ENCODE measurements at places on chromosomes 3 and 15.
A peak's percentile ranks its signal among the peaks of the same experiment; 100 is the strongest.

GRCh38 chr3:146091397-146091796 lies 69.6 kb downstream of the PLOD2 start:
- no peak for DNase-seq

DNA sequence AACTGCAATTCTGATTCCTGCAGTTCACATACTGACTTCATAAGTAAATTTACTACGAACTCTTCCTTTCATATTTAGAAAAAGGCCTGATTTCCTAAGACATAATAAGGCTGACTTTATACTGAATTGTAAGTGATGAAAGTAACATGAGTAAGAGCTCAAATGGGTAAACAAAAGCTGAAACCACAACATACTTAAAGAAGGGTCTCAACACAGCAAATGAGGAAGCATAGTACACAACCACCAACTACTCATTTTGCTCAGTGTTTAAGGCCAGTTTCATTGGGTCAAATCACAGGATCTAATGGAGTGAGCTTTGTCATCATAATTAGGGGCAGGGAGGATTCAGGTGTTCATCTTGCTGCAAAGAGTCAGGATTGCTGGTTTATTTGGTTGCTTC lies 81.4 kb downstream of the SETD2 start:
- DNase-seq: no peak

DNA sequence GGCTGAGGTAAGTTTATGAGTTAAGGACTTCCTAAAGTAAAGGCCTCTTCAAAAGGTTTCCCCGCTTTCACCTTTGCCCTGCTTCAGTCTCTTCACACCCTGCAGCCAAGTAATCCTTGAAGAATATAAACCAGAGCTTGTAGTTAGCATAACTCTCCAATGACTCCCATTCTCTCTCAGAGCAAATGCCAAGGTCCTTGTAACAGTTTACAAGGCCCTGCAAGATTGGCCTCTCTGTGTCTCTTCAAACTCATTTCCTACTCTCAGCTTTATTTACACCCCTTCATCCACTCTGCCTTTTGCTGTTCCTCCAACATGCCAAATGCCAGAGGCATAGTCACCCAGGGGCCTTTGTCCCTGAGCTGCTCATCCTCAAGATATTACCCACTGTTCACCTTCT lies 60.5 kb upstream of the MME start:
- DNase-seq: no peak

DNA sequence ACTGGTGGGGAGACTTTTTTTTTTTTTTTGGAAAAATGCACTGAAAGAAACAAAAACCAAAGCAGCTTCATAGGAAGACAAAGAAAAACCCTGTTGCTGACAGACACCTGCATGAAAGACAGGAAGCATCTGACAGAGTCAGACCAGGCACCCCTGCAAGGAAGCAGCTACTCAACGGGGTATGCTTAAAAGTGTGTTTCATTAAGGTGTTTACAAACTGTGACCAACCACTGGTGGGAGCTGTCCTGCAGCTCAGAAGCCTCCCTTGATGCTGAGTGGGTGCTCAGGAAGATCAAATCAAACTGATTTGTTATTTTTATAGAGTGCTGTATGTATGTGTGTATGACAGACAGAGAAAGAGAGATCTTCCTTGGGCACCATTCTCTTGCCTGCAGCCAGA lies 34.7 kb upstream of the AGBL1 start:
- no peak for DNase-seq

DNA sequence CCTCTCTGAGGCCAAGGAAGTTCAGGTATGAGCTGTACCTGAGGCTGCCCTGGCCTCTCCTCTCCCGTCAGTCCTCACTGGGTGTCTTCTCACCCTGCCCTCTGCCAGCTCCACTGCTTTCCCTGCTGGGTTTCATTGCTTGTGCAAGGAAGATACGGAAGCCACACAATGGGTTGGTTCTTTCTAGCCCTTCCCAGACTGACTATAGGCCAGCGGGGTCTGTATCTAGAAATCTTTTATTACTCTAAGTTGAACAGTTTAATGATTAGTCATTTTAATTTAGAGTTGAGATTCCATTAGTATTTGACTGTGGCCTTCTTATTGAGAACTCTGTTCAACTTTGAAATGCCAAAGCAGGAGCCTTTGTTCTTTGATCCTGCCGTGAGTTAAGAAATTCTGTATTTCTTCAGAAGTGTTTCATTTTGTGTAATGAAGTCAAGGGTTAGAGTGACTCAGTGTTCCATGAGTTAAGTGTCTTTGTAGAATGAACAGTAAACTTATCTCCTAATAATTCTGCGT lies 16.2 kb downstream of the C3orf62 start:
- no peak for DNase-seq

GRCh38 chr3:124451630-124452317 lies 278.5 kb upstream of the UMPS start:
- no peak for DNase-seq

- DNase-seq: no peak
These were observed 127.3 kb upstream of the MRPL3 start for GRCh38 chr3:131630097-131630496.

DNA sequence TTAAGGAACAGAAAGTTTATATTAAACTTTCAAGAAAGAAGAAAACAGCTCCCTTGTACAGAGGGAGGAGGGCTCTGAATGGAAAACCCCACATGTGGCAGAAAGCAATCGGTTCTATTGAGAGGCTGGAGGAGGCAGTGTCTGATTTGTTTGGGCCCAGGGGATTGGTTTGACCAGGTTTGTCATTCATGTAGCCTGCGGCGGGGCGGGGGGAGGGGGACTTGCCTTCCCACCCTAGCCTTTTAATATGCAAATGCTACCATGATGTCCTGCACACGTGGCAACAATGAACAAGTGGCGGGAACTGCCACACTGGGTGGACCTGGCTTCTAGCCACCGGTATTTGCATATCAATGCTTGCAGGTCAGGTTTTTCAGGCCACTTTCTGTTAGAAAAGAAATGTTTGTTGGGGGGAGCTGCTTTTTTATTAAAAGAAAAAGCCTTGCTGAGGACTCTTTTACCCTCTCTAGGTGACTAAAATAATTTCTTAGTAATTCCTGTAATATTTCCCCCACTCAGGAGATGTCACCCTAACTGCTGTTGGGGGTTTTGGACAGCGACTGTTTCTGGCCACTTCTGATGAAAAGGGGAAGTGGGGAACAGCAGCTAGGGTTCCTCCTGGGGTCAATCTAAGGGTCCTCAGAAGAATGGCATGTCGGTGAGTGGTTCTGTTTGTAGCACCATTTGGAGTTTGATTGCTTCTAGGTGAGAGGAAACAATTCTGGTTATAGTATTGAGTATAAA lies 691.2 kb downstream of the TBL1XR1 start:
- peak; percentile 45 for DNase-seq

GRCh38 chr3:120469440-120469839 lies 18.6 kb upstream of the FSTL1 start:
- no peak for DNase-seq

GRCh38 chr3:126496894-126497850 lies 20.4 kb downstream of the UROC1 start:
- no peak for DNase-seq

DNA sequence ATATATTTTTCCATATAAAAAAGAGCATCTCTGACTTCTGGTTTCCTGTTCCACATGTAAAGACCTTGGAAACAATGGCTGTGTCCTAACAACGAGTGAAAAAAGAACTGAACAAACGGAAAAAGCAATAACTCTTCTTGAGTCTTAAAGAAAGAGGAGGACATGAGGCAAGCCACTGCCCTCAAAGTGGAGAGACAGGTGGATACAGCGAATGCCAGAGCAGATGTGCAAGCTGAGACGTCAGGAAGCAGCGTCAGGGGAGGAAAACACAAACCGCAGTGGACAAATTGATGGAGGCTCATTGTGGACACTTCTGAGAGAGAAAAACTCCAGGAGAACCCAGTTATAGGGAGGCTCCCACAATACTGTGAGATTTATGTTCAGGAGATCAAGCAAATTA lies 208.0 kb upstream of the MME start:
- DNase-seq: no peak

GRCh38 chr3:193978486-193978885 lies 157.5 kb upstream of the HES1 start:
- no peak for DNase-seq

GRCh38 chr15:60761505-60761845 lies 282.5 kb upstream of the ICE2 start:
- no peak for DNase-seq

DNA sequence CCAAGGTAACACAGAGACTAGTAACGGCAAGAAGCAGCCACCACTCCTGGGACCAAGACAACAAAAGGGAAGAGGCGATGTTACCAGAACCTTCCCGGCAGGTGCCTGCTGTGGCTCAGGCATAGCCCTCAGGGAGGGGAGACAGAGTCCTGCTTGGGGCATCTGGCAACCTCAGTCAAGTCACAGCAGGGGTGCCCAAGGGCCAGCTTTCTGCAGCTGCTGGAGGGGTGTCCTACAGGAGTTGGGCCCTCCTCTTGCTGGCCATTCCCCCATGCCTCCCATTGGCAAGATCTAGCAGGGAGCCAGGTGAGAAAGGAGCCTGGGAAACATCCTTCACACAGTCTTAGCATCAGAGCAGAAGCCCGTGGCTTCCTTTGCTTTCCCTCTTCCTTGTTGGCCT lies 197.3 kb upstream of the IL12A start:
- DNase-seq: no peak

- no peak for DNase-seq
These were observed 181.2 kb upstream of the RARB start for GRCh38 chr3:25246913-25247312.

DNA sequence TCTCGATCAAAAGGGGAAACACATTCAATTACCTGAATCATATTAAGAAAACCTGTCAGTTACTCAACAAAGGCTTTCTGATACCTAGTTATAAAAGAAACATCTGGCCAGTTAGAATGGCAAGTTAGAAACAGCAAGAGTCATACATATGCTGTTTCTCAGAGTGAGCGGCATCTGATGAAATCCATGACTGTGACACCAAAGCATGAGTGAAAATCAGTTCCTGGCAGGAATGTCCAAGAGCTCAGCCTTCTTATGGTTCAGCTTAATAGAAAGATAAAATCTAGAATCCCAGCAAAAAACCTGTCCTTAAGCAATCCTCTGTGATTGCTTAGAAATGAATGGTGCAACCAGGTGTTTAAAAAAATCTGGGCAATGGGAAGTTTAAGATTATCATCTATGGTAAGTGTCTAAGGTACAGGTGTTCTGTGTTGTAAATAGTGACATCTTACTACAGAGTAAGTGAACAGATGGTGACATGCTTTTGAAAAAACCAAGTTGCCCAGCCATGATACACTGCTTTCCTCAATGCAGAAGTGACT lies 18.8 kb downstream of the B4GALT4 start:
- no peak for DNase-seq

- DNase-seq: peak; percentile 85
These were observed 115.0 kb upstream of the VEPH1 start for GRCh38 chr3:157618075-157618760.

DNA sequence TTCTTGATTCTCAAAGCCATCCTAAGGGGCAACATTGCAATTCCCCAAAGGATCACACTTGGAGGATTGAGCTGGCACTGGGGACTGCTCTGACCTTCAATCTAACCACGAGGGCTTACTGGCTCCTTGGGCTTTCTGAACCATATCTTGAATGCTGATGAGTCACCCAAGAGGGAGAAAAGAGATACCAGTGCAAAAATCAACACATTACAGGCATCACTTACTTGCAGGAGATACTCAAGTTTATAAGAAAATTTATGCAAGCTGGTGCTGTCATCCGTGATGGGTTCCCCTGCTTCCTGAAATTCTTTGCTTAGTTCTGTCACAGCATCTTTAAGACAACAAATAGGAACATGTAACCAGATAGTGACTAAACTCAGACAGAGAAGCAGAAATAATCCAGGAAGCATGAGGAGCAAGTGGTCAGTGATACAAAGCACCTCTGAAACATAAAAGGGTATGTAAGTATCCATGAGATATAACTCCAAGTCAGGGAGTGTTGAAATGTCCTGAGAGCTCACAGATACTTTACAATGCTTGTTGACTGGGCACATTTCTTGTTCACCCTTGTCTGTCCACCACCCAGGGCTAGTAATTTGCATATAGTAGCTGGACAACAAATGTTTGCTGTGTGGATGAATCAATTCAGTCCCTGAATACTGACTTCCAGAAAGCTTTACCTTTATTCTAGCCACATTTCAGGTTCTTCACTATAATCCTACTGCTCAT lies 14.1 kb downstream of the FYCO1 start:
- no peak for DNase-seq

GRCh38 chr15:55683376-55683775 lies 59.6 kb downstream of the PRTG start:
- no peak for DNase-seq

DNA sequence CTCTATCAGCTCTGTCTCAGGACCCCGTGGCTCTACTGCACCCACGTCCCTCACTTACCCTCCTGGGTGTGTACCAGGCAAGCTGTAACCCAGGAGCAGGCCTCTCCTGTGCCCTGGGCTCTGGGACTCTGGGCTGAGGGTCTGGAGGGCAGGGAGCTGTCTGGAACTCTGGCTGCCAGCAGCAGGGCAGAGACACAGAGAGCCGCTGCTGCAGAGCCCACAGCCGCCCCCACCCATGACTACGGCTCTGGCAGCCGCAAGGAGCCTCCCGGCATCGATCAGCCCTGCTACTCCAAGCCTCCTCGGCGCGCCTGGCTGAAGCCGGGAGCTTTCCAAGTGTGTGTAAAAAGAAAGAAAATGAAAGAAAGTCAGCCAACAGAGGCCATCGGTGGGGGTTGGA lies 103.7 kb upstream of the ATP2B2 start:
- peak; percentile 52 for DNase-seq

Data from brain (organoid and tissue), 16 donors.